NCI-H1105 (cell line): ENCODE measurements at places on chromosomes 5 and 9.

DNA sequence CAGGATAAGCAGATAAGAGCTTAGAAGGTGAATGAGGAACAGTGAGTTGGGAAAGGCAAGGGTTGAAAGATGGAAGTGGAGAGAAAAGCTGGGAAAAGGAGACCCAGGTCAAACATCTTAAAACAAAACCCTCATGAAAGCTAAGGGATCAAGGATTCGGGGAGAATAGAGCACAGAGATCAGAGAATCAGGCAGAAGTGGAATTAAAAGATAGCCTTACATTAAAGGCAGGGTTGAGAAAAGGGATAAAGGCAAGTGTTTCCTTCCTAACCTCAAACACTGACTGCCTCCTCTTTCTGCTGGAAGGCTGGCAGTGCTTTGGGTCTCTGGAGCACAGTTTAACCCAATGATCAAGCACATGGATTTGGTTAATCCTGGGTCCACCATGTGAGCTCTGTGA, 28.7 kb upstream of the ACTBL2 start:
- no peak for DNase-seq

GRCh38 chr9:134365115-134365596, 38.9 kb downstream of the RXRA start:
- no peak for DNase-seq

DNA sequence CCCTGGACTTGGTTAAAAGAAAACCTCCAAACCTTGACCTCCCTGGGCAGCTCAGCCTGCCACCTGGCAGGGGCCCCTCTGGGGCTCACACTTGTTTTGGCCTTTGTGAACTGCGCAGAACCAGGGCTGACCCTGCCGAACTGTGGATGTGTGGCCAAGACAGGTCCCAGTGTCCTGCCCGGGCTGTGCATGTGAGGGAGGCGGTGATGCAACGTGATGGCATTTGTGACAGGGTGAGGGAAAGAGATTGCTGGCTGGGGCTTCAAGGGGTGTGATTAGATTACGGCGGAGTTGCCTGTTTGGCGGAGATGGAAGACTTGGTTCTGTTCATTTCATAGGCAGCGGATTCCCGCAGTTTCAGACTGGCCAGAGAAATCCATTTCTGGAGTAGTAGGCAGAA, 30.4 kb upstream of the NKX2-5 start:
- DNase-seq, result no peak

GRCh38 chr5:172958331-172959046, 735 bp upstream of the RPL26L1 start:
- DNase-seq, result no peak

DNA sequence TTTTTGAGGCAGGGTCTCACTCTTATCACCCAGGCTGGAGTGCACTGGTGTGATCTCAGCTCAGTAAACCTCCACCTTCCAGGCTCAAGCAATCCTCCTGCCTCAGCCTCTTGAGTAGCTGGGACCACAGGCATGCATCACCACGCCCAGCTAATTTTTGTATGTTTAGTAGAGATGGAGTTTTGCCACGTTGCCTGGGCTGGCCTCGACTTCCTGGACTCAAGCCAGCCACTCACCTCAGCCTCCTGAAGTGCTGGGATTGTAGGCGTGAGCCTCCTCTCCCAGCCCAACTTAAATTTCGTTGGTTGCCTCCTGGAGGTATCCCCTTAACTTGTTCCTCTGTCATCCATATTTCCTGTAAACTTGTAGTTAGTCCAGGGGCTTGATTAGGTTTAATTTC, 47.2 kb downstream of the RAB24 start:
- DNase-seq, result no peak

- no peak for DNase-seq
Observed at GRCh38 chr9:105187781-105188180, 56.7 kb upstream of the SLC44A1 start.

- no peak for DNase-seq
Observed at GRCh38 chr5:145847499-145848497, 12.7 kb upstream of the PRELID2 start.

DNA sequence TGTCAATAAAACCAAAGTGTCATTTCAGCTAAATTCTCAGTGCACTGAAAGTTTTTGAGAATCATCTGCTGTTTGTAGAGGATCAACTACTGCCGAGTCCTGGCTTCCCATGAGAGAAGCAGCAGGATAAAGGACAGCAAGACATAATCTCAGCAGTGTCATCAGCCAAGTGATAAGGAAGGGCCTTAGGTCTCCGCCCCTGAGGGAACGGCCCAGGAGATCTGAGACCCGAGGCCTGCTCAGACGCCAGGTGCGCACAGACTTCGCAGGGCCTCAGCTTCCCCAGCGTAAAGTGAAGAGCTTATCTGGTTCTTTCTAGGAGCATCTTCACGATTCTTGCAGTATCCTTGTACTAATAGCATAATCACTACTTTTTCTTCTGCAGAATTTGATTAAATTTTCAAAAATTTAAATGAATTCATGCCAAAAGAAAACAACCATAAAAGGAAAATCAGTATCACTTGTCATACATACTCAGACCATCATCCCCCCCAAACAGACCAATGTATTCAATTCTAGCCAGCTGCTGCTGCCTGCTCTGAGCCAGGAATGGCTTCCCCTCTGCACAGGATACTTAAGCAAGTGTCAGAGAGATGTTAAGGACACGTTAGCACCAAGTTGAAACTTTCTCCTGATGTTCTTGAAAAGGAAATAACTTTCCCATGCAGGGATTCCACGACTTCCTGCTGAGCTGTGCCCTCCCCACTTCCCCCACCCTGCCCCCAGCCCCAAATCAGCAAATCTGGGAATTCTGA, 2.2 kb downstream of the GFPT2 start:
- no peak for DNase-seq
